CD4-positive, alpha-beta T cell treated with Interleukin-17A for 1 hour (primary cell): ENCODE measurements at places on chromosomes 7 and 10.

DNA sequence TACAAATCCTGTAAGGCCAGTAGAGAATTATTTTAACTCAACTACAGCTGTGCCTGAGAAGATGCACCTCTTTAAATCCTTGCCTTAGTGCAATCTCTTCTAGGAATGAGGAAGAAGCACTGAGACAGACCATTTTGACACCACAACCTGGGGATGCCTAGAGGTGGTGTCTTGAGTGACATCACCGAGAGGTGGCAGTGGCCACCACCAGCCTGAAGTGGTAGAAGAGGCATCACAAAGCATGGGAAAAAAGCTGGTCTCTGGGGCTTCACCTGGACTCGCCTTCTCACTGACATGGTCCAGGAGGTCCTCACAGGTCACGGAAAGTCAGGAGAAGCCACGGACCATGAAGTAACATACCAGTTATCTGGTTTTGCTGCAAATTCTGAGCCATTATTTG, 99.2 kb upstream of the PDLIM1 start:
- DNase-seq, result no peak

DNA sequence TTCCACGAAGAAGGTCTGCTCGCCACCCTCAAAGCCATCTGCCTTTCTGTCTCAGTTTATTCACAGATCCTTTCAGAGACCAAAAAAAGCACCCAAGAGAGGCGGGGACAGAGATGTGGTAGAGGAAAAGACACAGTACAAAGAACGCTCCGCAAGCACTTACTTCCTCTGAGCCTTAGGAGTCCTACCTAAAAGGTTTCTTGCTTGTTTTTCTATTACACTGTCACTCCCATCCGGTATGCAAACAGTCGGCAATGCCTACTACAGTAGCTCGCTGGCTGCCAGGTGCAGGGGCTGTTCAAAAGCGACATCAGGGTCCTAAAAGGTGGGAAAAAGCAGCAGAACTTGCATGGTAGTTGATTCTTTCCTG, 816 bp downstream of the TECPR1 start:
- peak; percentile 77 for DNase-seq

- DNase-seq, result no peak
These were observed 770 bp downstream of the PLXNA4 start for GRCh38 chr7:132575419-132575981.

DNA sequence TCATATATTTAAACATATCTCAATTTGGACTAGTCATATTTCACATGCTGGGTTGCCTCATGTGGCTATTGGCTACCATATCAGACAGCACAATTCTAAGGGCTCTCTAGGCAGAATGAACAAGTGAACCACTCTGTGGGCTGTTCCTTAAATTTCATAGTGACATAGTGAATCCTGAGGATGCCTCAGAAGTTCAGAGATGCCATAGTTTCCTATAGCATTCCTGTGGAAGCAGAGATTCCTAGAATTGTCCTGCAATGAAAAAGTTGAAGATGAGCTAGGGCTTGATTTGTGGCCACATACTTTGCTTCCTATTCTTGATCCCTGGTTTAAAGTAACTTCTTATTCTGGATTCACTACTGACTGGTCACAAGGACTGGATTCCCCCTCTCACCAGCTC, 35.6 kb downstream of the MKX start:
- no peak for DNase-seq

DNA sequence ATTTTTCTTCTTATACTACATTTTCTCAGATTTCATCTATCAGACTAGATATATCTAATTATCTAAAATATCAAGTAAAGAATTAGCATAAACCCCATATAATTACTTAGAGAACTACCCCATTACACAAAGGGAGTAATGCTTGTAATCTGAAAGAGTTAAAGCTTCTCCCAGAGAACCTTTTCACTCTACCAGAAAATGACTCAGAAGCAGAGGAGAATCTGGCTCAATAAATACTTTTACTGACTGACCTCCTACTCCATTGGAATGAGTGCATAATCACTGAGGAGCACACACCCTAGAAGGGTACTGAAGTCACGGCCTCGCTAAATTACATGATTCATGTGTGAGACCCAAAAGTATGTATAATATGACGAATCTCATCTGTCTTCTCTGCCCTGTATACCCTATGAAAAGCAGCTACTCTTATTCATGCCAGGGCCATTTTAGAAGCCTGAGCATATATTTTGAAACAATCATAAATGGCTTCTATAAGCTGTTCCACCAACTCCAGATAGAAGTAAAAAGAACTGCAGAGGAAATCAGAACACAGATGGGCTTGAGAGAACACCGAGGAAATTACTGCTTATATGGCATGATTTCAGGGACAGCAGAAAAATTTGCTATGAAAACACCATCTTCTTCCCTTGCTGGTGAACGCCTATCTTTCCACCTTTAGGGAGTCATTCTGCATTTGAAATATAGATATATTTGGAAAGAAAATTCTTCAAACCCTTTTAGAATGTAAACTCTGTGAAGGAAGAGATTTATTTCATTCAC, 32.7 kb downstream of the DNMBP start:
- no peak for DNase-seq

DNA sequence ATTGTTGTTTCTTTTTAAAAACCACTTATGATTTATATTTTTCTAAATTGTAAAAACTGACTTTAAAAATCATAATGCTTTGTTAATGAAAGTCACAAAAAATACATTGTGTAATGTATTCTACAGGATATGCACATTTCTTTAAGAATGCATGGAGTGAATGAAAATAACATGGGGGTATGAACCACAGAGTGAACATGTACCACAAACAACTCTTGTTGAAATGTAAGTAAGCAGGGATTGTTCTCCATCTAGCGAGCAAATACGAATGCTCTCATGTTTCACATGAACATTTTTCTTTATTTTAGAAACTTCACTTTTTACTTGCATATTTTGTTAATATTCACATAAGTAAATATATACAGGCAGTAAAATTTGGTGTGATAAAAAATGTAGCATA, 35.6 kb upstream of the LAMB4 start:
- no peak for DNase-seq

DNA sequence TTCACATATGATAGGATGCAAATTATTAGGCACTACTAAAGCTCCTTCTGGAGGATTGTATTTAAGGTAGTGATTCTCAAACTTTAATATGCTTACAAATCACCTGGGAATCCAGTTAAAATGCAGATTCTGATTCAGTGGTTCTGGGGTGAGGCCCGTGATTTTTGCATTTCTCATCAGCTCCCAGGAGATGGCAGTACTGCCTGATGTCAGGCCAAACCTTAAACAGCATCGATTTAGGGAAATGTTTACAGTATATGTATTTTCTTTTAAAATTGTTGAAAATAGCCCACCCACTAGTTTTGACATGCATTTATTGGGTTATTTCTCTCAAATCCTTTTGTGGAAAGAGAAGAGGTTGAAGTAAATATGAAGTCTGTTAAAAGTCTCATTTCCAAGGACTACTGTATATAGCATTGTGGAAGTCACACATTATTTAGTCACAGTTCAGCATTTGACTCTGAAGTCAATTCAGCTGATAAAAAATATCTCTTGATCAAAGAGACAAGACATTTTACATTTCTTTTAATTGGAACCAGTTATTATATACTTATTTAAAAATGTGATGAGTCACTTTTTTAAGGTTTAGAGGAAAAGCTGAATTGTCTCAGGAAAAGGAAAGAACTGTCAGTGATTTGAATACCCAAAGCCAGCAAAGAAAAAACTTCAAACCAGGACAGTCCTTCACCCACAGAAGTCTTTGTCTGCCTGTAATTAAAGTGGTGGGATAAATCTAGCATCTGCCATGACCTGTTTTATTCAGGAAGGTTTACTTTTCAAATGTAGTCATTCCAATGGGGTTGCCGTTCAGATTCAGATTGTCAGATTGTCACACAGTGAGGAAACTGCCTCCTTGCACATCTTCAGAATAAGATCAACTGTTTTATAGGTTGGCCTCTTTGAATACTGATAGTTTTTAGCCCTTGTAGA, 21.1 kb upstream of the HBP1 start:
- DNase-seq, result peak; percentile 57

DNA sequence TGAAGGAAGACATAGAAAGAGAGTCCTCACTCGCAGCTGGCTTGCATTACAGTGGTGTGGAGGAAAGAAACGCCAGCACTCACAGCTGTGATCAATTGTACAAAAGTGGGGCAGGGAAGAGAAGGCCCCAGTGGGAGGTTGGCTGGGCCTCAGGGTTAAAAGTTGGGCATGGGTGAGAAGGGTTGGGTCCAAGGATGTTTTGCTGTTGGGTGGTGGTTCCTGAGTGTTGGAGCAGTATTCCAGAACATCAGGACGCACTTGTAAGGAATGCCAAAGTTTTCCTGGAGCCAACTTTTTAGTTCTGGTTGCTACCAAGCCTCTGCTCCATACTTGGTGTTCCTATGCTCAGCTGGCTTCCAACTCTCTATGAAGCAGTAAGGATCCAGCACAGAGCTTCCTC, 55.4 kb upstream of the MKRN1 start:
- no peak for DNase-seq

DNA sequence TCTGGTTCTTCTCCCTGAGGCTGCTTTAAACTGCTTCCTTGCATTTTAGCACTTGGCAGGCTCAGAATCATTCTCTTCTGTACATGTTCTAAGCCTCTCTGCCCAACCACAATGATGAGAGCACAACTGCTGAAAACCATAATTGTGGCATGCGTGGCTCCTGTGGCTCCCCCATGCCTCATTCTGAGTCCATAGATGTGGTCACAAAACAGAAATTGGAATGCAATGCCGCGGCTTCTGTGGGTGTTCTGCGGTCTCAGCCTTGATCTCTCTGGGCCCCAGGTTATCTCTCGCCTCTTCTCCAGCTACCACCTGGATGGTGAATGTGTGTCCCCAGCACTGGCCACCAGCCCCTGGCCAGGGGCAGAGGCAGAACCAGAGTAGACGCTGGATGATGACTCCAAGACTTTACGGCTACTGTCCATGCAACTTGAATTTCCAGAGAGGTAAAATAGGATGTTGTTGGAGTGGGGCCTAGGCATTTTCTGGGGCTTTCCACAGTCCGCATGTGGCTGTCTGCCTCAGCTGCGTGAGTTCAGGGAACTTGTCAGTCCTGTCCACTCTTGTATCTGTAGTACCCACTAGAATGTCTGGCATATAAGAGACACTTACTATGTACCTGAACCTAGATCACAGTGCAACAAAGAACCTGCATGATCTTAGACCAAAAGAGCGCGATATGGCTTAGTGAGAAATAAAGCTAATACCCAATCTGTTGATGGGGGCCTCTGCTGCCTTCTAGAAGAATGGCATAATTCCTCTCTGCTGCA, 52.4 kb upstream of the ADRB1 start:
- DNase-seq, result no peak

- no peak for DNase-seq
These were observed 179.3 kb downstream of the TRIL start for GRCh38 chr7:28778786-28779185.

DNA sequence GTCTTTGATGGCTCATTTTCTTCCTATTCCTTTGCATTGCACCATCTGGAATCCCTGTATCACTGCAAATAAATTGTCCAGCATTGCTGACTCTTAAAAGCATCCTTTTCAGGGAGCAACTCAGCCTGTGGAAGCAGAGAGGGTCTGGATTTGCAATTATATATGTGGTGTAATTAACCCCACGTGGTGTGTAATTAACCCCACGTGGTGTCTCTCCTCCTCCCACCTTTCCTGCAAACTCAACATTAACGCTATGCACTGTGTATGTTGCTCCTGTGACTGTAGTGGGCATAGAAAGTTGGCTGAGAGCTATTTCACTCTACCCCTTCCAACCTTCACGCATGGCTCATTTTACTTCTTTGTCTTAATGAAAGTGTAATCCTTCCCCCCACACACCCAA, 689.0 kb upstream of the COBL start:
- DNase-seq, result no peak

DNA sequence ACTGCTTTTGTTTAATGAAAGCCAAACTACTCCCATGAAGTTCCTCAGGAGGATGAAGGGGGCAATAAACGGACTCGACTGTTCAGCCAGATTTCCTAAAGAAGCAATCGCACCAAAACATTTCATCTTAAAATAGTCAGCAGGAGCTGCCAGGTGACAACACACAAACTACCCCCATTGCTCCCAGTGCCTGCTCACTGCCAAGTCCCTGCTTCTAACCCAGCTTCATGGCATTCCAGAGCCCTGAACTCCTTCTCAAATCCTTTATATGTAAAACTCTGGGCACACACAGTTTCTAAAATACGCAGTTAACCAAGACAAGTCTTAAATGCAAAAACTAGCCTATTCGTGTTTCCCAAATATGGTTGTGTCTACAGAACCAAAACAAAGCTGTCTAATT, 110.0 kb downstream of the SORBS1 start:
- no peak for DNase-seq

GRCh38 chr7:78074713-78075112, 276.1 kb downstream of the PHTF2 start:
- no peak for DNase-seq

DNA sequence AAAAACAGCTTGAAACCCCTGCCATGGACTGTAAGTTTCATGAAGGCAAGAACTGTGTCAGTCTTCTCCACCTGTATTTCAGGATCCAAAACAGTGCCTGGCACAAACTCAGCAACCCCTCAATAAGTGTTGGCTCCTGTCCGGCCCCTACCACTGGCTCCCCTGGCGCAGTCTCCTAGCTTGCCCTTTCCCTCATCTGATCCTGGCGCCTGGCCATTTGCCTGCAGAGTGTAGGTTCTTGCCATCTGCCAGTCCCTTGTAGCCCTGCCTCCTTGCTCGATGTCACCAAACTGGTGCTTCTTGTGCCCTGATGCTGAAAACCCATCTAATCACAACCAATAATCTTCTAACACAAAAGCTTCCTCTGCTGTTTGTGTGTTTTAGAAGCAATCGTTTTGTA, 60.4 kb downstream of the LGI1 start:
- DNase-seq, result no peak

GRCh38 chr7:156494960-156495359, 145.6 kb upstream of the RNF32 start:
- DNase-seq, result no peak

DNA sequence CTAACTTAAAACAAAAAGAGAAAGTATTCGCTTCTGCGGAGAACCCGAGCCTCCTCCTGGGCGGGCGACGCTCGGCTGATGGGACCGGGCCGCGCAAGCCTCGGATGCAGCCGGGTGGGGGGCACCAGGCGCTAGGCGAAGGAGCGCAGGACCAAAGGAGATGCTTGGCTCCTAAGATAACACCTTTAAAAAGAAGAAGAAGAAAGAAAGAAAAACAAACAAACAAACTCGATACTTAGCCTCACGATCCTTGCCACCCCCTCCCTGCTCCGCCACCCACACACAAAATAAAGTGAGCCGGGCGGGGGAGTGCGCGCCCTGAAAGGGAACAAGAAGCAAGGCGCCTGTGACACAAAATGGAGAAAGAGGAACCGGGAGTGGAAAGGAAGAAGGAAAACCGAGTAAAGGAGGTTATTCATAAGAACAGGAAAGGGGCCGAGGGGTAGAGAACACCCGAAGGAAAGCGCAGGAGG, 34.0 kb upstream of the EBLN1 start:
- DNase-seq, result peak; percentile 76

GRCh38 chr7:21450941-21451340, 23.1 kb downstream of the SP4 start:
- DNase-seq, result no peak

DNA sequence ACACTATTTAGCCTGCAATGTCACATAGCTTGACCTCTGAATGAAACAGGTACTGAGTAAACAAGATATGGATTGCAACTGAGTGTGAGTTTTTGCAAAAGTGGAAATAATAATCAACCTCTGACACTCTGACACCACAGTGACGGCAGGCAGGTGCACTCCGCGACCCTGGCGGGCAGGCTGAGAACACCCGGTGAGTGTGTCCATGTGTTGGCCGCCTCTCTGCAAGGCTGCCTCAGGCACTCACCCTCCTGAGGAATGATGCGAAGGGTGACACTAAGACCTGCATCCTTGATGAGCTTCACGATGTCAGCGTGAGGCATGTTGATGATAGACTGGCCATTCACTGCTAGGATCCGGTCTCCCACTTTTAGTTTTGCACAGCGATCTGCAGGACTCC, 336.2 kb downstream of the PHTF2 start:
- no peak for DNase-seq
